ENCODE measurements at places on chromosomes 7 and 10.

- DNase-seq, result no peak
Measured at GRCh38 chr7:33458581-33458980, 329.2 kb downstream of the BBS9 start.

DNA sequence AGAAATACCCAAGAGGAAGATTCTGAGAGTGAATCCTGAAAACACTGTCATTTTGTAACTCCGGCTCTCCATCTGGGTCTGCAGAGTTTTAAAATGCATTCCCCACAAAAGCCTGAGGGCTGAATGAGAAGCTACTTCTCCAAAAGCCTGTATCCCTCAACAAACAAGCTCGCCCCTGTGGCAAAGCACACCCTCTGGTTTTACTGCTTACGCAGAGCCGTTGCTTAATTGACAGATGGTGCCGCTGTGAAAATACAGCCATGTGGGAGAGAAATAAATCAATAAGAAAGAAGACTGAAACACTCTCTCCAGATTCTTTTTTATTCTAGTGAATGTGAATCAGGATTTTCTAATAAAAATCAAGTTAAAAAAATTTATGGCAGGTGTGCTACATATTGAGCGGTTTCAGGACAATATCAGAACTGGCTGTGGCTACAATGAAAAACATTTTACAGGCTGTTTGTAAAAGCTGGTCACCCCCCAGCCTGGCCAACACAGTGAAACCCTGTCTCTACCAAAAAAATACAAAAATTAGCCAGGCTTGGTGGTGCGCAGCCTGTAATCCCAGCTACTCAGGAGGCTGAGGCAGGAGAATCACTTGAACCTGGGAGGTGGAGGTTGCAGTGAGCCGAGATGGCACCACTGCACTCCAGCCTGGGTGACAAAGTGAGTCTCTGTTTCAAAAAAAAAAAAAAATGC, 32.5 kb downstream of the C7orf33 start:
- DNase-seq, result no peak

DNA sequence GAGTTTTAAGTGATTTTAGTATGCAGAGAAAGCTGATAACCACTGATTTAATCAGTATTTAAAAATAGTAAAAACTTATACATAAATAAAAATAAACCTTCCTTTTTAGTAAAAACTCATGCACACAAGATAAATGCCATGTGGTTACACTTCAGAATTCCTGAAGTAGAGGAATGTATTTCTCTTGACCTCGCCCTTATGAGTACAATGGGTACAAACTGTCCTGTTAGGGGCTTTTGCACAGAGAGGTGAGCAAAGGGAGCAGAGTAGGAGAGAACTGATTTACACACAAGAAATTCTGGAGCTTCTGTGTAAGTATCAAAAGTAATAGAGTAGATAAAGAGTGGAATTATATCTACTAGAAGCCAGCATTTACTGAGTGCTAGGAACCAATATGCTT, 279.6 kb downstream of the PPP1R3A start:
- no peak for DNase-seq

DNA sequence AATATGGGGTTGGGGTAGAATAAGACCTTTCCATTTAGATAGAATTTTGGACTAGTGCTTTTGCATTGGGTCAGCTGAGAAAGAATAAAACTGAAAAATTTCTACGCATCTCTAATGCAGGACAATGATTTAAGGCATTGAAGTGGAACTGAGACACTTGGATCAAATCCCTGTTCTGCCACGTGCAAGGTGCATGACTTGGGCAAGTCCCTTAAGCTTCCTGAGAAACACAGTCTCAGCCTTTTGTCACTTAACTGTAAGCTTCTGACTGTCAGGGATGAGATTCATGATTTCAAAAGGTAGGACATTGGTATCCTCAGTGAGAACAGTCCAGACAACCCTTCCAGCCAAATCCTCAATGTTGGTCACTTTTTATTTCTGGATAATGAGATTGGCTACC, 59.2 kb downstream of the ENTPD1 start:
- no peak for DNase-seq

GRCh38 chr7:33075818-33076518, 13.4 kb upstream of the NT5C3A start:
- DNase-seq, result no peak

- no peak for DNase-seq
Measured at GRCh38 chr7:70627461-70627860, 504.5 kb upstream of the GALNT17 start.

DNA sequence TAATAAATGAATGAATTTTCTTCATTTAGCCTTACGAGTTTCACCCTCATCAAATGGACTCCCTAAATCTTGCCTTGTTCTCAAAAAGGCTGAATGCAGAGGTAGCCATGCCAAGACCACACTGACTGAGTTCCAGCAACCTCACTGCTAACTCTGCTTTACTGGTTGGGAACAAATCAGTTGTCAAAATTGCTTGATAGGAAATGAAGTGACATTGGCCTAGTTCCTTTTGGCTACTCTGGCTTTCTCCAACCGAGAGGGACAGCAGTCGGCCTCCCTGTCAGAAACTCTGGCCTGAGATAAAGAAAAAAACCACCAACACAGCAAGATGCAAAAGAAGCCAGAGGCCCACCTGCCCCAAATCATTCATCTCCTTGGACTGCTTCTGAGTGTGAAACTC, 87.0 kb downstream of the PPP1R3C start:
- no peak for DNase-seq
